ENCODE measurements at places on chromosomes 2 and 18. TPM values are rescaled to one million over a fixed set of nuclear protein-coding genes. Genes with fewer than 3 reads are reported as not detected.

AQP4 gene
- 0.35 TPM for total RNA-seq

ZAP70 gene
- 449 TPM for total RNA-seq

ASB18 gene
- not detected for total RNA-seq

SLC9A4 gene
- total RNA-seq: not detected

BCS1L gene
- 71.1 TPM for total RNA-seq

HAUS1 gene
- 22.3 TPM for total RNA-seq

TFCP2L1 gene
- total RNA-seq: 0.70 TPM

DNA sequence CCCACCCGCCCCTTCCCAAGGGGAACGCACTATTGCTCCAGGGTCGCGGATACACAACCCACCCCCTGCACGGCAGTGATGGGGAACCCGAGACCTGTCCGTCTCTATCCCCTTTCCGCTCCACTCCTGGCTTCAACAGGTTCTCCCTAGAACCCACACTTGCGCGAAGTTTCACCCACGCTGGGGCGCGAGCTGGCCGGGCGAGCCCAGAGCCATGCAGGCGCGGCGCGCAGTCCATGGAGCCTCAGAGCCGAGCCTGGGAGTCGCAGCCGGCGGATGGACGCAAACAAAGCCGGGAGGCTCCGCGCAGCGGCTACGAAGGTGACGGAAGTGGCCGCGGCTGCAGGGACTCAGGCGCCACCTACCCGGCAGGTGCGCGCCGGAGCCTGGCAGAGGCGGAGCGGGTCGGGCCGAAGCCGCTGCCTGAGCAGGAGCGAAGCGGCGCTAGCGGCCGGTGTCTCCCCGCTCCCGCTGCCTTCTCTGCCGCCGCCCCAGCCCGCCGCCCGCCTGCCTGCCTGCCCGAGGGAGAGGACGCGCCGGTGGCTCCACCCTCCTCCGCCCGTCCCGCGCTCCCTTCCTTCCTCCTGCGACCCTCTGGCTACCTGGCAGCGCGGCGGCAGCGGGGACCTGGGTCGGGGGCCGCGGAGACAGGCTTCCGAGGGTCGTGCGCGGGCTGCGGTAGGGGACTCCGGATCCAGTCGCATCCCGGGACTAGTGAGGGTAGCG lies 14.0 kb downstream of the ALPG start:
- no peaks in the 10 kb centered on the region for H3K36me3 ChIP-seq
- no peak overlapping the region for H3K4me3 ChIP-seq
- H3K27ac ChIP-seq: no peak overlapping the region
- H3K4me1 ChIP-seq: peaks cover 25% of the 10 kb centered on the region
- H3K27me3 ChIP-seq: peaks cover 4% of the 10 kb centered on the region

DNA sequence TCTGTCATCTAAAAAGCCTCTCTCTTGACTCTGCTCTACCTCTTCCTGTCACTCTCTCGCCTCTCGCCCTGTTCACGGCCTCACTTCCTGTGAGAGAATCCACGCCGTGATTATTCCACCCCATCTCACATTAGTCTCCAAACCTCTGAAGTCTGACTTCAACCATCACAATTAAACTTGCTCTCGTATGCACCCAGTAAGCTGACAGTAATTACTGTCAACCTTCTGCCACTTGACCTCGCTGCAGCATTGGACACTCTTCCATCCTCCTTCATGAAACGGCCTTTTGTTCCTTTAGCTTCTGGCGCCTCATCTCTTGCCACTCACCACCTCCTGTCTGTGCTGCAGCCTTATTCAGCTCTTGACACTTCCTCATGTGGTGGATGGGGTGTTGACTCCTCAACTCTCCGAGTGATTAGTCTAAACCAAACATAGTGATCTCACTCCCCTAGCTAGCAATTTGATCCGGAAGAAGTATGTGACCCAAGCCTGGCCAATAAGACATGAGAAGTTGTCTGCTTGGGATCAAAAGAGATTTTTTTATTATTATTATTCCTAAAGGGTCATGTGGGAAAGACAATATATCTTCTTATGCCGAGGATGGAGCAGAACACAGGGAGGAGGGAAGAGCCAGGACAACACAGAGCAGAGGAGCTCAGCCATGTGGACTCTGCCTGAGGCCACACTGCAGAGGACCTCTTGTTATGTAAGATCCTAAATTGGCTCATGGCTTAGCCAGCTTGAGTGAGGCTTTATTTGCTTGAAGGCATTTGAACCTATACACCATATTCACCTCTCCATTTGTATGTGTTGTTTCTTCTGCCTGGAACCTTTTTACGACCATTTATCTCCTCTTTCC lies 38.4 kb upstream of the MYO1B start:
- no peaks in the 10 kb centered on the region for H3K27me3 ChIP-seq
- peaks cover 9% of the 10 kb centered on the region for H3K4me1 ChIP-seq
- no peaks in the 10 kb centered on the region for H3K36me3 ChIP-seq
- peak; percentile 58 for DNase-seq
- peak overlapping the region; percentile 93 for H3K27ac ChIP-seq
- peak overlapping the region; percentile 61 for H3K4me3 ChIP-seq

DNA sequence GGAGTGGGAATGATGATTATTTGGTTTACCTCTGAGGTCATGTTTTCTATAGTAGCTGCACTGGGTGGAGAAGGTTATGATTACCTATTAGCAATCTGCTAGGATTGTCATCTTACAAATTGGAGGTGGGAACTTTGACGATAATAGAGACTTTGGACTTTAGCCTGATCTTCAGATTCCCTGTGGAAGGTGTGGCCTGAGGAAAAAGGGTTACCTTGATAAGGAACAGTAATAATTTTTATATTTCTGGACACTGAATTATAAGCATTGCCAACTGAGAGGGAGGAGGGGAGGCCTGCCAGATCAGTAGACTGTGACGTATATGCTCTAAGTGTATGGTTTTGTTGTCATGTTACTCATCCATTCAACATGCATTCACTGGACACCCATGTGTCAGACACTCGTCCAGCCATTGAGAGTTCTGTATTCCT lies 183.4 kb upstream of the FOSL2 start:
- H3K27me3 ChIP-seq: no peaks in the 10 kb centered on the region
- DNase-seq: no peak
- no peak overlapping the region for H3K4me3 ChIP-seq
- H3K36me3 ChIP-seq: no peaks in the 10 kb centered on the region

GRCh38 chr18:59273759-59274532 lies 692 bp upstream of the RAX start:
- no peak overlapping the region for H3K27ac ChIP-seq
- H3K4me1 ChIP-seq: peaks cover 21% of the 10 kb centered on the region
- peaks cover 61% of the 10 kb centered on the region for H3K27me3 ChIP-seq
- H3K36me3 ChIP-seq: no peaks in the 10 kb centered on the region
- no peak for DNase-seq
- peak overlapping the region; percentile 20 for H3K4me3 ChIP-seq

- H3K36me3 ChIP-seq: no peaks in the 10 kb centered on the region
- no peak for DNase-seq
- no peak overlapping the region for H3K27ac ChIP-seq
- no peaks in the 10 kb centered on the region for H3K4me1 ChIP-seq
These were observed 30.3 kb downstream of the PAX3 start for GRCh38 chr2:222268311-222268990.

- no peak overlapping the region for H3K27ac ChIP-seq
- no peaks in the 10 kb centered on the region for H3K4me1 ChIP-seq
- DNase-seq: no peak
- no peaks in the 10 kb centered on the region for H3K27me3 ChIP-seq
These were observed 101.5 kb upstream of the NEDD4L start for GRCh38 chr18:57942493-57942892.

DNA sequence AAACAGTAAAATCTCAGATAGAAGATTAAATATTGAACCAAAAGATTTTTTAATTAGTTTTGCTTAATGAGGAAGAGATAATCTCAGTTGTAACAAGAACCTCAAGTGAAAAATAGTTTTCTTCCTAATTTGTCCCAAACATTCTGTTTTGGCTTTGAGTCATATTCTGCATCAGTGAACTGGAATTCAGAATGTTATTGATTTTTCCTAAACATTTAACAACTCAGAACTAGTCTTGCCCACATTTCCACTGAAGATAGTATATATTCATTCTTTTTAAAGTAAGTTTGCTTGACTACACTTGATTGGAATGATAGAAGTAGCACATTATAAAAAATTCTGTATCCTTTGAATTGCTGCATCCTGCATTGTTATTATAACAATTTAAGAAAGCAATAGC lies 85.7 kb upstream of the UGP2 start:
- DNase-seq: no peak
- no peak overlapping the region for H3K4me3 ChIP-seq
- H3K4me1 ChIP-seq: no peaks in the 10 kb centered on the region

DNA sequence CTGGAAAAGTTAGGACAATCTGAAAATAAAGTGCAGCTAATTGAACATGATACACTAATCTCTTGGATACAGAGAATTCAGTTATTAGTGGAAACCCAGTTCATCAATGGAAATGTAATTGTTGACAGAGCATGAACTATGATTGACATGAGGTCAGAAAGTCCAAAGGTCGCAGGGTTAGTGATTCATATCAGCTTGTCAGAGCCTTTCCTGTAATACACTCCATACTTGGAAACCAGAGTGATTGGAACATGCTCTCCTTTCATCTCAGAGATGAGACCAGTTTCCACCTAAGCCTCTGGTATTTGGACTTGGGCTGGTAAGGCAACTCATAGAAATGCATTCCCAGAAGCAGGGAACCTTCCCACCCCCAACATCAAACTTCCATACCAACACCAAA lies 8.5 kb upstream of the NCKAP5 start:
- no peaks in the 10 kb centered on the region for H3K4me1 ChIP-seq
- H3K27me3 ChIP-seq: no peaks in the 10 kb centered on the region
- H3K36me3 ChIP-seq: no peaks in the 10 kb centered on the region
- DNase-seq: no peak
- H3K4me3 ChIP-seq: no peak overlapping the region

DNA sequence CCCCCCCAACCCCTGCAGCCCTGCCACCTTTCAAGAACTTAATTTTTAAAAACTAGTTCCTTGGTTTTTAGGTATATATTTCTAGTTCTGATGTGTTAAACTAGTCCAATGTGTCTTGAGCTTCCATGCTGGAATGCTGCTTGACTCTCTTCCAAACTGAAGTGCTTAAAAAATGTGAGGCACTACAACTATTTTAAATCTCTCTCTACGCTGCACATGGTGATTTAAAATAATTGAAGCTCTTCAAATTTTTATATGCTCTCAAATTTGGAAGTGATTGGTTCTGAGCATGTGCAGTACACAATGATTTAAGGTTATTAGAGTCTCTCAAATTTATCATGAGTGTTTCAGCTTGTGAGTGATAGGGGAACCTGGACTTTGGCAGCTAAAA lies 192.6 kb upstream of the ZEB2 start:
- no peaks in the 10 kb centered on the region for H3K27me3 ChIP-seq
- H3K4me3 ChIP-seq: no peak overlapping the region
- no peaks in the 10 kb centered on the region for H3K36me3 ChIP-seq
- DNase-seq: no peak
- no peaks in the 10 kb centered on the region for H3K4me1 ChIP-seq
- no peak overlapping the region for H3K27ac ChIP-seq

DNA sequence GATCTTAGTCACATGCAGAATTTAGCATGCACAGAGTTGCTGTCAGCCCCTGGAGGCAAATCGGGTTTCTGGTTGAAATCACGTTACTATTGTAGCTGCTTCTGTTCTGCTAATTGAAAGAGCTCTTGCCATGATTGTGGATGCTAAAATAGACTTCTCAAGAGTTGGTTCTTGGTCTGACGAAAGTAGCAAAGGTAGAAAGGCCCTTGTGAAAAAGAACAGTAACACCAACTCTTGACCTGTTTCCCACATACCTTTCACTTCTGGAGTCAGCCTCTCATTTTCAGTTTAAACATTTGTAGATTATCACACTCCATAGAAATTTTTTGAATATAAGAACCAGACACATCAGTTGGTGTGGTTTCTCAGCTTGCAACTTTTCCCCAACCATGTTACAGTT lies 110.0 kb upstream of the EPB41L3 start:
- no peaks in the 10 kb centered on the region for H3K4me1 ChIP-seq
- no peak overlapping the region for H3K4me3 ChIP-seq
- no peaks in the 10 kb centered on the region for H3K36me3 ChIP-seq
- H3K27me3 ChIP-seq: peaks cover 3% of the 10 kb centered on the region

DNA sequence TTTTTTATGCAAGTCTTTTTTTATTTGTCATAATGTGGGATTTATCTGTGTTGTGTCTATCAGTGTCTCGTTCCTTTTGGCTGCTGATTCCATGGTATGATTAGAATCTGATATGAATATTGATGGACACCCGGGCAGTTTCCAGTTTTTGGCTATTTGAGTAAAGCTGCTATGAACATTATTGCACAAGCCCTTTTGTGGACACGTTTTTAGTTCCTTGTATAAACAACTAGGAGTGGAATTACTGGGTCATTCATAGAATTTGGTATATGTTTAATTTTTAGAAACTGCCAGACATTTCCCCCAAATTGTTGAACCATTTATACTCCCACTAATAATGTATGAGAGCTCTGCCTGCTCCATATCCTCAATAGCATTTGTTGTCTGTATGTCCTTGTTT lies 26.6 kb downstream of the HK2 start:
- no peak overlapping the region for H3K27ac ChIP-seq
- no peaks in the 10 kb centered on the region for H3K36me3 ChIP-seq
- no peaks in the 10 kb centered on the region for H3K27me3 ChIP-seq

GRCh38 chr2:73254343-73255006 lies 20.4 kb downstream of the CCT7 start:
- H3K36me3 ChIP-seq: peaks cover 29% of the 10 kb centered on the region
- no peak overlapping the region for H3K27ac ChIP-seq
- H3K4me3 ChIP-seq: no peak overlapping the region
- no peak for DNase-seq
- H3K27me3 ChIP-seq: no peaks in the 10 kb centered on the region

GRCh38 chr2:66001538-66001937 lies 433.4 kb upstream of the MEIS1 start:
- no peaks in the 10 kb centered on the region for H3K27me3 ChIP-seq
- no peak for DNase-seq
- no peaks in the 10 kb centered on the region for H3K36me3 ChIP-seq
- H3K27ac ChIP-seq: no peak overlapping the region
- no peak overlapping the region for H3K4me3 ChIP-seq

- H3K27me3 ChIP-seq: no peaks in the 10 kb centered on the region
- no peaks in the 10 kb centered on the region for H3K36me3 ChIP-seq
- DNase-seq: no peak
- no peaks in the 10 kb centered on the region for H3K4me1 ChIP-seq
These were observed 325.5 kb upstream of the HS6ST1 start for GRCh38 chr2:128644156-128644555.

DNA sequence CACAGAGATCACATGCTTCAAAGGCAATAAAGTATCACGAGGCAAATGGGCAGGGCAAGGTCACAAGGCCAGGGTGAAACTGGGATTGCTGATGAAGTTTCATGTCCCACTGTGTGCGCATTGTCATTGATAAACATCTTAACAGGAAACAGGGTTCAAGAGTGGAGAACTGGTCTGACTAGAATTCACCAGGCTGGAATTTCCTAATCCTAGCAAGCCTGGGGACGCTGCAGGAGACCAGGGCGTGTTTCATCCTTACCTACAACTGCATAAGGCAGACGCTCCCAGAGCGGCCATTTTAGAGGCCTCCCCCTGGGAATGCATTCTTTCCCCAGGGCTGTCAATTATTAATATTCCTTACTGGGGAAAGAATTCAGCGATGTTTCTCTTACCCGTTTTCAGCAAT lies 33.2 kb downstream of the PTPN4 start:
- H3K27me3 ChIP-seq: no peaks in the 10 kb centered on the region
- DNase-seq: no peak
- H3K4me1 ChIP-seq: no peaks in the 10 kb centered on the region
- no peak overlapping the region for H3K4me3 ChIP-seq

- H3K4me3 ChIP-seq: no peak overlapping the region
- H3K27me3 ChIP-seq: no peaks in the 10 kb centered on the region
- no peaks in the 10 kb centered on the region for H3K4me1 ChIP-seq
- no peaks in the 10 kb centered on the region for H3K36me3 ChIP-seq
- no peak for DNase-seq
- H3K27ac ChIP-seq: no peak overlapping the region
These were observed 21.7 kb downstream of the C2orf92 start for GRCh38 chr2:97691166-97691565.
